ENCODE measurements at places on chromosomes 12 and 14.

DNA sequence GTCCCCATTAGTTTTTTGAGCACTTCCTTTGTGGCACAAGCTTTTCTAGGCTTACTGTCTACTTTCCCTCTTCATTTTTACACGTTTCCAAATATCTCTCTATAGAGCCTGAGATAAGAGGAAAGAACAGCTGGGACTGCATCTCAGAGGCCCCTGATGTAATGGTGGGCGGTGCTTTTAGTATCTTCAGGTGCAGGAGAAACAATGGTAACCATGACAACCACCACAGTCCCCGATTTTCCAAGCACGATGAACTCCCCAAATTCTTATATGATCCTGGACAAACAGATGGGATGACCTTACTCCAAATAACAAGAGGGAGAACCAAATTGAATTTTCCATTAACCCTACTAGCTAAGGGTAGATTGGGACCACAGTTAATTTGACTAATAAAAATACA, 103.3 kb downstream of the AEBP2 start:
- no peaks in the 10 kb centered on the region for H3K27me3 ChIP-seq
- DNase-seq, result no peak
- no peak overlapping the region for H3K4me3 ChIP-seq
- H3K27ac ChIP-seq, result no peak overlapping the region
- H3K36me3 ChIP-seq, result no peaks in the 10 kb centered on the region
- H3K4me1 ChIP-seq, result peaks cover 24% of the 10 kb centered on the region

DNA sequence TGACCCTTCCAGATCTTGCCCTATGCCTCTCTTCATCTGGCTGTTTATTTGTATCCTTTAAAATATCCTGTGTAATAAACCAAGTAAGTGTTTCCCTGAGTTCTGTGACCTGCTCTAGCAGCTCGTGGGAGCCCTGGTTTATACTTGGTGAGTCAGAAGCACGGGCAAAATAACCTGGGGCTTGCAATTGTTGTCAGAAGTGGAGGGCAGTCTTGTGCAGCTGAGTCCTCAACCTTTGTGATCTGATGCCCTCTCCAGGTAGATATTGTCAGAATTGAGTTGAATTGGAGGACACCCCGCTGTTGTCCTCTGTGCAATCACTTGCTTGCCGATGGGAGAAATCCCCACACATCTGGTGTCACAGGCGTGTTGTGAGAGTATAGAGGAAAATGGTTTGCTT, 62.5 kb upstream of the PRICKLE1 start:
- DNase-seq, result no peak
- no peaks in the 10 kb centered on the region for H3K4me1 ChIP-seq
- H3K4me3 ChIP-seq, result no peak overlapping the region
- H3K27me3 ChIP-seq, result no peaks in the 10 kb centered on the region
- H3K36me3 ChIP-seq, result no peaks in the 10 kb centered on the region

DNA sequence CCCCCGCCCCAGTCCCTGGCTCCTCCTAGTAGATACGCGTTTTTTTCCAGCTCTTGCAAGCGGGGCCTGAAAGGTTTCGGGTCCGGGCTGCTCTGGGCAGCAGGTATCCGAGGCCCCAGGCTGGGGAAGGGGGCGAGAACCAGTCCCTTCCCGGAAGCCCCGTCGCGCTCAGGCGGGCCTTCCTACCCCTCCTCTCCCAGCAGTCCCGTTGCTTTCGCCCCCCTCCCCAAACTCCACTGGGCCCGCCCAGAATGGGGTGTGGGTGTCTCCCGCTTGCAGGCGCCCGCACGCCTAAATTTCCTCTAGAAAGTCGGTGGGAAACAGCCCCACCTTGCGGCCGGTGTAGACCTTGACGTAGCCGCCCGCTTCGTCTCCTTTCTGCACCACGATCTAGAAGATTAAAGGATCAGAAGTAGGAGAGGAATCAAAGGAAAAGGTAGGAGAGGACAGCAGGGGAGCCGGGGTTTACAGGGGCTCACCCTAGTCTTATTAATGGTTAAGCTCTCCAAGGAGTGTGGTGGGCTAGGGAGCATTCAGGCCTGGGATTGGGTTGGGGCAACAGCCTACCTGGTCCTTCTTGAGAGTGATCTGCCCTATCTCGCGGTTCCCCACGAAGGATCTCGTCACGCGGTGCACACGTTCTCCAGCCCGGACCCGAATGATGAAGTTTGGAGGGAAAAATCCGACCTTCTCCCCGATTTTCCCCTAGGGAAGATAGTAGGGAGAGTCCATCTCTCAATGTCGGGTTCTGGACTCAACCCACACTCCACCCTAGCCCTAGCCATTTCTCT, 7.3 kb downstream of the STAC3 start:
- H3K27ac ChIP-seq, result no peak overlapping the region
- peak; percentile 83 for DNase-seq
- peaks cover 14% of the 10 kb centered on the region for H3K27me3 ChIP-seq
- H3K36me3 ChIP-seq, result no peaks in the 10 kb centered on the region

- H3K27me3 ChIP-seq, result no peaks in the 10 kb centered on the region
- H3K36me3 ChIP-seq, result no peaks in the 10 kb centered on the region
- H3K27ac ChIP-seq, result no peak overlapping the region
- no peaks in the 10 kb centered on the region for H3K4me1 ChIP-seq
- H3K4me3 ChIP-seq, result no peak overlapping the region
Measured at GRCh38 chr12:3455312-3455711, 35.7 kb upstream of the PRMT8 start.

- peaks cover 36% of the 10 kb centered on the region for H3K4me1 ChIP-seq
- no peak overlapping the region for H3K4me3 ChIP-seq
- H3K36me3 ChIP-seq, result peaks cover 24% of the 10 kb centered on the region
- H3K27ac ChIP-seq, result no peak overlapping the region
- DNase-seq, result no peak
Measured at GRCh38 chr12:57753756-57754337, 1.1 kb upstream of the MARCHF9 start.

- H3K27me3 ChIP-seq, result no peaks in the 10 kb centered on the region
- no peaks in the 10 kb centered on the region for H3K4me1 ChIP-seq
- no peak for DNase-seq
- no peak overlapping the region for H3K4me3 ChIP-seq
- no peaks in the 10 kb centered on the region for H3K36me3 ChIP-seq
Measured at GRCh38 chr14:98724734-98725133, 547.3 kb downstream of the BCL11B start.

DNA sequence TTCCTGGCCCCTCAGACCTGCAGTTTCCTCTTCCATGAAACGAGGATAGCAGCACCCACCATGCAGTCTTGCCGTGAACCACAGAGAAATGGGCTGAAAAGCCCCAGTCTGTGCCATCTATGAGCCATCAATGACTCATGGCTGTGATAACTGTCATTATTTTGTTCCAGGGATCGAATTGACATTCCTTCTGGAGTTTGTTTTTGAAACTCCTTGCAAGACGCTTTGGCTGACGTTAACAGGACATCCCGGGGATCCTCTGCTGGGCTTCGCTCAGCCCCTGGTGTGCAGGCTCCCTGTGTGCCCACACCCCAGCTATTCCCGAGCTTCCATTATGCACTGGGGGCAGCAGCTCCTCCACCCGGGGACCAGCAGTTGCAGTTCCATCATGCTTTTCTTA, 33.8 kb downstream of the MMAB start:
- H3K4me1 ChIP-seq, result peaks cover 11% of the 10 kb centered on the region
- H3K4me3 ChIP-seq, result no peak overlapping the region
- H3K27ac ChIP-seq, result no peak overlapping the region
- no peaks in the 10 kb centered on the region for H3K27me3 ChIP-seq

DNA sequence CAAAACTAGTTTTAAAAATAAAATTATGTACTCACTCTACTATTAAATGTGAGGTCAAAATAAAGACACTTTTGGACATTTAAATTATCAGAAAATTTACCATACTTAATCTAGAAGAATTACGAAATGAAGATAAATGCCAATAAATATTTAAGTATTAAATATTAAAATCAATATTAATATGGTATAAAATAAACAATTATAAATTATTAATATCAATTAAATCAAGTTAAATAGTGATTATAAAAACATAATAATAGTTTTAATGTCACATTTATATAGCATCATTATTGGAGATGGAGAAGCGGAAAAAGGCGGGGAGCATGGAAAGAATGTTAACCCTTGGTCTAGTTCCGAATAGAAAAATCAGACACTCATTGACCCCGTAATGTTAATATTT, 224.3 kb upstream of the MDGA2 start:
- no peak overlapping the region for H3K4me3 ChIP-seq
- no peaks in the 10 kb centered on the region for H3K27me3 ChIP-seq
- H3K4me1 ChIP-seq, result no peaks in the 10 kb centered on the region
- no peak overlapping the region for H3K27ac ChIP-seq
- no peak for DNase-seq

DNA sequence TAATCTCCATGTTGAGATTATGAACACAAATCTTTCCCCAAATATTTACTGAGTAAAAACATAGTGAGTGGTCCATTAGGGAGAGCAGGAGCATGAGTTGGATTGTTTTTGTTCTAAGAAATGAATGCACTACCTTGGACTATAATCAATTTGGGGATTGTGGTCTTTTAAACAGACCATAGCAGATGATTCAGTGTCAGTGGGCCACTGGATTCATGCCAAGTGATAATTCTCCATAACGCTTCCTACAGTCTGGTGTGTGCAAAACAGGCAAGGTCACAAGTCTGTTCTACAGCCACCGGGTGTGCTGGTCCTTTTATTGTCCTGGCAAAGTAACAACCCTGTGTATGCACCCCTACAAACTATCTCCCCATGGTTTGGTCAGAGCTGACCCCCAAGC, 266.3 kb downstream of the APAF1 start:
- H3K27ac ChIP-seq, result no peak overlapping the region
- no peaks in the 10 kb centered on the region for H3K36me3 ChIP-seq
- H3K4me1 ChIP-seq, result no peaks in the 10 kb centered on the region
- no peak for DNase-seq
- H3K27me3 ChIP-seq, result no peaks in the 10 kb centered on the region
- H3K4me3 ChIP-seq, result no peak overlapping the region

GRCh38 chr12:65294641-65295262, 16.3 kb downstream of the MSRB3 start:
- H3K36me3 ChIP-seq, result no peaks in the 10 kb centered on the region
- no peak for DNase-seq
- H3K27me3 ChIP-seq, result no peaks in the 10 kb centered on the region
- no peak overlapping the region for H3K27ac ChIP-seq

GRCh38 chr12:23204933-23205778, 580.2 kb downstream of the ETNK1 start:
- no peaks in the 10 kb centered on the region for H3K27me3 ChIP-seq
- no peaks in the 10 kb centered on the region for H3K4me1 ChIP-seq
- no peak for DNase-seq
- no peak overlapping the region for H3K27ac ChIP-seq
- H3K4me3 ChIP-seq, result no peak overlapping the region

DNA sequence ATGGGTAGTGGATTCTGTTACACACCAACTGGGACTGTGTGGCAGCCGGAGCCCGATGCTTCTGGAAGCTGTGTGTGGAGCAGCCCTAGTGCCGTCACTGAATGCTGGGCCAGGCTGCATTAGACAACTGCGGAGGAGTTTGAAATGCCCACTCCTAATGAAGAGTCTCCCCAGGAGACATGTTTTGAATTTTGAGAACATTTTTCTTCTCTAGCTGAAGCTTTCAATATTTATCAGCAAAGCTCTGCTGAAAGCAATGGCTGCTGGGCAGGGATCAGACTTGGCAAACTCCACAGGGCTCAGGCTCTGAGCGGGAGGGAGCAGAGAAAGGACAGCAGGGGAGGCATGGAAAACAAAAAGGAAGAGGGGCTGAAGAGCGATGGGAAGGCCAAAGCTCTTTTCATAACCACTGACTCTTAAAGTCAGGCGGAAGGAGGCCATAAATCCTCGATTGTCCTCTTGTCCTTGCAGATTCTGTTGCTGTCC, 189.1 kb downstream of the MON2 start:
- DNase-seq, result no peak
- H3K27me3 ChIP-seq, result no peaks in the 10 kb centered on the region
- H3K36me3 ChIP-seq, result no peaks in the 10 kb centered on the region
- no peak overlapping the region for H3K4me3 ChIP-seq
- no peak overlapping the region for H3K27ac ChIP-seq

- H3K27me3 ChIP-seq, result no peaks in the 10 kb centered on the region
- H3K4me1 ChIP-seq, result no peaks in the 10 kb centered on the region
- DNase-seq, result peak; percentile 63
- H3K4me3 ChIP-seq, result no peak overlapping the region
- no peaks in the 10 kb centered on the region for H3K36me3 ChIP-seq
- no peak overlapping the region for H3K27ac ChIP-seq
Measured at GRCh38 chr14:89137526-89138163, 279.4 kb downstream of the FOXN3 start.

- H3K36me3 ChIP-seq, result no peaks in the 10 kb centered on the region
- no peaks in the 10 kb centered on the region for H3K27me3 ChIP-seq
- no peak for DNase-seq
- no peaks in the 10 kb centered on the region for H3K4me1 ChIP-seq
- no peak overlapping the region for H3K27ac ChIP-seq
- no peak overlapping the region for H3K4me3 ChIP-seq
Measured at GRCh38 chr14:103710771-103711377, 4.4 kb downstream of the XRCC3 start.

- H3K36me3 ChIP-seq, result no peaks in the 10 kb centered on the region
- H3K4me3 ChIP-seq, result no peak overlapping the region
- no peak for DNase-seq
- H3K27me3 ChIP-seq, result no peaks in the 10 kb centered on the region
Measured at GRCh38 chr12:15684896-15685658, 104.1 kb downstream of the EPS8 start.

GRCh38 chr14:29222671-29223268, 456.2 kb downstream of the FOXG1 start:
- no peaks in the 10 kb centered on the region for H3K27me3 ChIP-seq
- DNase-seq, result no peak
- H3K4me3 ChIP-seq, result no peak overlapping the region
- no peaks in the 10 kb centered on the region for H3K36me3 ChIP-seq
- H3K4me1 ChIP-seq, result no peaks in the 10 kb centered on the region

DNA sequence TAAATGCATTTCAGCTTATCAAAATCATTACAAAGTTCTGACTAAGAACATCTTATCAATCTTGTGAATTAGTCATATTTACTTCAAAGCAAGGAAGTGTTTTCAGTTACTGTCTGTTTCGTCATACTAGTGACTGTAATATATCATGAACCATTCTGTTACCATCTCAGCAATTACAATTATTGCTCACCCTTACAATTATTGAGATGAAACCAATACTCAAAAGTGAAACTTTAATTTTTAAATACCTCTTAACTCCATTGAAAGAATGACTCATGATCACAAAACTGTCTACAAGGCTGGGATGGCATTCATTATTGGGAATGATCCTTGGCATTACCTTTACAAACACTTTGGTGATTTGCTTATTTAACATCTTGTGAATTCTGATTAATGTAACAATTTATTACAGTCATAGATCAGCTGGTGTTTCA, 90.3 kb downstream of the RPS6KA5 start:
- H3K27ac ChIP-seq, result no peak overlapping the region
- H3K4me3 ChIP-seq, result no peak overlapping the region
- DNase-seq, result no peak
- no peaks in the 10 kb centered on the region for H3K27me3 ChIP-seq
